ENCODE measurements at places on chromosomes 1 and 21. TPM values are rescaled to one million over a fixed set of nuclear protein-coding genes. Genes with fewer than 3 reads are reported as not detected.

DNA sequence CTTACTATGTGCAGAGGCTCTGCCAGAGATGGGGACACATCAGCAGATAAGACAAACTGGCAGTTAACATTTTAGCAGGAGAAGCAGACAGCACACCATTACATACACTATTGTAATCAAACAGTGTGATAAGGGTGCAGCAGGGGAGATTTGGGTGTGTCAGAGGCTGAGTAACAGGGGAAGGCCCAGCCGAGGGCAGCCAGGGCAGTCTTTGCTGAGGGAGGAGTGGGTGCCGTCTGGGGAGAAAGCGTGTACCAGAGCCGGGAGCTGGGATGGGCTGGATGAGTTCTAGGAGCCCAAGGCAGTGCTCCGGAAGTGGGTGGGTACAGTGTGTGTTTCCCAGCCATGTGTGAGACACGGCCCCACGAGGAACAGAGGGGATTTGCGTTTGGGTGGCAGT lies 31.2 kb downstream of the KCNA10 start:
- no peak for DNase-seq

DNA sequence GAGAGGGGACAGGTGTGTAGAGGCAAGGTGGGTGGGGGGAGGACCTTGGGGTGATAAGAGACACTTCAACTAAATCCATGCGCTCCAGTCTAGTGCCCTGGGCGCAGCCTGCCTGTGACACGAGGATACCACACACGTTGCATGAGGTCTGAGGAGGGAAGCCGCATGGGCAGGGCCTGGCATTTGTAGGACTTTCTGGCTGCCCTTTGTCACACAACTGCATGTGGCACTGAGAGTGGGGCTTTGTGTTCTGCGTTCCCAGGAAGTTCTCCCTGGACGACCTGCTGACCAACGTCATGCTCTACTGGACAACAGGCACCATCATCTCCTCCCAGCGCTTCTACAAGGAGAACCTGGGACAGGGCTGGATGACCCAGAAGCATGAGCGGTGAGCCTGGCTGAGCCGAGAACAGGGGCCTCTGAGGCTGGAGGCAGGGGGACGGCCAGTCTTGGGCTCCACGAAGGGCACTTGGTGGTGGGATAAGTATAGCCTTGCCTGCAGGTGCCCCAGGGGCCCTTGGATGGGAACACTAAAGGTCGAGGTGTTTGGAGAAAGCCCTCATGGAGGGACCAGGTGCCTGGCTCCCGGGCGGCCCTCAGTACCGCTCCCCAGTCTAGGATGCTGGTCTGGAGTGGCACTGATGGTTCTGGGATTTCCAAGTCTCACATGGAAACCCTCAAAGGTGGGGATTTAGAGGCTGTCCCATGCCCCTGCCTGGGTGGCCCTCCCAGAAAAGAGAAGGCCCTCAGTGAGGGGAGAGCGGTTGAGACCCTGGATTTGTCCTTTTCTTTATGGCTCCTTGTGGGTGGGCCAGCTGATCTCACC lies 34.5 kb downstream of the EPHX1 start:
- DNase-seq, result no peak

DNA sequence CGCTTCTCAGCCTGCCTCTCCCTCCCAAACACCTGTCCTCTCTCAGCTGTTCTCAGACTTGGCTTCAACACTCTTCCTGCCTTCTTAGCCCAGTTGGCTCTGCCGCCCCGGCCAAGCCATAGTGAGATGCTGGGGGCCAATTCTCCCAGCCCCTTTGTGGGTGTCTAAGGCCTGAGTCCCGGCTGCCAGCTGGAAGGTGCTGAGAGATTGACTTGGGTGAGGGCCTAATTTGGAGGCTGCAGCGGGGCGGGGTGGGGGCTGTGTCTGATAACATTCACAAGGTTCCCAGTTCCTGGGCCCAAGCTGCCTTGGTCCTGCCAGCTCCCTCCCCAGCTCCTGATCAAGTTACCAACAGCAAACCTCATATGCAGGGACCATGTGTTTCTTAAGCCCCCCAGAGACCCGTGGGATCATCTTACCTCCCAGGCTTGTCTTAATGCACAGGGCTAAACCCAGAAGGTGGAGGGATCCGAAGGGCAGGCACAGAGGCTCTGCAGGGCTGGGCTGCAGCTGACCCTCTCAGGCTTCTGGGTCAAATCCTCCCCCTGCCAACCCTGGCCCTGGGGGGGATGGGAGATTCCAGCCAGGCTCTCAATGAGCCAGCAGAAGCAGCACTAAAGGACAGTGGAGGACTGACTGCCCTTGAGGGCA lies 9.8 kb downstream of the INKA2 start:
- DNase-seq, result no peak

The XCL2 gene
- total RNA-seq, result not detected

DNA sequence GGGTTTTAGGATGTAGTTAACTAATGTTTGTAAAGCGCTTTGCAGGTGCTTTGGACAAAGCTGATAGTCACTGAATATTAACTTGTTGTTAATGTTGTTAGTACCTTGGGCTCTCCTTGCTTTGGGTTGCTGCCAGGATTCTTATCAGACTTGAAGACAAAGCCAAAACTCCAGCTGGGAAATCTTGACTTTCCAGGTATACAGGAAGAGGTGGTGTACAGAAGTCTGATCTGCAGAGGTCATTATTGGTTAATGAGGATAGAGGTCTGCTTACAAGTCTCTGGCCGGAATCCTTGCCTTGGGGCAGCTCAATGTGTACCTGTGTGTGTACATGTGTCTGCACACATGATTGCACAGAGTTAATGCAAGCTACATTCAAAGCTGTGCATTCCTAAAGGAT lies 96.0 kb upstream of the POU3F1 start:
- DNase-seq, result no peak

GRCh38 chr1:107689159-107689558 lies 275.8 kb downstream of the VAV3 start:
- DNase-seq, result no peak

The LCE3A gene
- not detected for total RNA-seq

- no peak for DNase-seq
These were observed 95.3 kb upstream of the GADD45A start for GRCh38 chr1:67589519-67590233.

GRCh38 chr1:92784021-92784638 lies 778 bp downstream of the EVI5 start:
- DNase-seq, result no peak

The SPRR2B gene
- total RNA-seq, result 2.0 TPM

DNA sequence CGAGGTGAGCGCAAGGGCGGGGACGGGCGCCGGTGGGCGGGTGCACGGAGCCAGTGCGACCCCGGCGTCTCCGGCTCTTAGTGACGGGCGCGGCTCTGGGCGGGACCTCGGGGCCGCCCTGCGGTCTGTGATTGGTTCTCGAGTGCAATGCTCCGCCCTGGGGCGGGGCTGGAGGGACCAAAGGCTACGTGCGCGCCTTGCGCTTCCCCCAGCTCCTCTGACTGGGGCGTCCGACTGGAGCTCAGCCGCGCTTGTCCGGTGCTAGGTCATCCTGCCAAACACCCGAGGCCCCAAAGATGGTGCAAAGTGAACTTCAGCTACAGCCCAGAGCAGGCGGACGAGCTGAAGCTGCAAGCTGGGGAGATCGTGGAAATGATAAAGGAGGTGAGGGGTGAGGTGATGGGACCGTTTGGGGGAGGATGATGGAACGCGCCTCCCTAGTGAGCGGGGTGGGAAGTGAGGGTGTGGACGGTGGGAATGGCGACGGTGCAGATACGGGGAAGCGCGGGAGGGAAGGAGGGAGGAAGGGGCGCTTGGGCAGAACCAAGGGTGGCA lies 811 bp downstream of the SH3D21 start:
- peak; percentile 94 for DNase-seq

DNA sequence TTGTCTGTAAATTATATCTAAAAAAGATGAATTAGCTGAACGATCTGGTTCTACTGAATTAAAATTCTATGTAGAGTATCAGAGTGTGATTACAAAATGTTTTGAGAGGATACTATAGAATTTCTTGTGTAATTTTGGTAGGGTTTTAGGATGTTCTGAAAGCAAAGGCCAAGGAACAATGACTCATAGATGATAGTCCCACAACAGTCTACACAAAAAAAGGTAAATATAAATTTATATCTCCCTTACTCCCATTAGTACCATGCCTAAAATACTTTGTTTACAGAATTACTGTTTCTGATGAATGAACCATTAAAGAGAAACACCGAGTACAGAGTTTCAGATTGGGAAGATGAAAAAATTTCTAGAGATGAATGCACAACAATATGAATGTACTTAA lies 9.5 kb downstream of the EDEM3 start:
- no peak for DNase-seq

DNA sequence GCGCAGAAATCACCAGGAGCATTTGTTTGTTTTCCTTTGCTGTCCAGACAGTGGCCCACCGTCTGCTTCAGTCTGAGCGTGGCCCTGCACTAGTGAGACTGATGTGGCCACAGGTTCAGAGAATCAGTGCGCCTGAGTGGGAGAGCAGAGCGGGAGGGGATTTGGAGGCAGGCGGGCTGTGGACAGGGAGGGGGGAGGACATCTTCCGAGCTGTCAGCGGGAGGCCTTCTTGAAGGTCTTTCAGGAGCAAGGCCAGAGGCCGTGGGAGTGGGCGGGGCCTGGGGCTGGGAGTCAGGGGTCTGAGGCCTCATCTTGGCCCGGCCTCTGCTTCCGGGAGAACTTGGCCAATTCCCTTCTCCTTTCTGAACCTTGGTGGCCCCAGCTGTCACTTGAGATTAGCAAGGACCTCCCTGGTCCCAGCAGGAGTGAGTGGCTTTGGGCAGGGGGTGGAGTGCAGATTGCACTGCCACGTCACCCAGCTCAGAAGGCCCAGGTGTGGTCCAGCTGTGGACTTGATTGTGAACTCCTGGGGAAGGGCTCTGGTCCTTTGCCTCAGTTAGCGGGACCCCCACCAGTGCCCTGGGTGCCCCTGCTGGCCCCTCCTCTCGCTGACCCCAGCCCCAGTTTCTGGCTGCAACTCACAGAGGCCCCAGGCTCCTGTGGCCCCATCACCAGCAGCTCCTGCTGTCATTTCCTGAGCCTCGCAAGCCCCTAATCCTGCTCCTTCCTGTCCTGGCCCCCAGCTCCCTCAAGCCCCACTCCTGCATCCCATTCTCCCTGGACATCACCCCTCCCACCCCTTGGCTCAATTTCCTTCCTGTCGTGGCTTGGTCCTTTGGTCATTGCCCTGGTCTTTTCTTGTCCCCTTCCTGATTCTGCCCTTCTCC lies 8.4 kb downstream of the TNFRSF1B start:
- no peak for DNase-seq

DNA sequence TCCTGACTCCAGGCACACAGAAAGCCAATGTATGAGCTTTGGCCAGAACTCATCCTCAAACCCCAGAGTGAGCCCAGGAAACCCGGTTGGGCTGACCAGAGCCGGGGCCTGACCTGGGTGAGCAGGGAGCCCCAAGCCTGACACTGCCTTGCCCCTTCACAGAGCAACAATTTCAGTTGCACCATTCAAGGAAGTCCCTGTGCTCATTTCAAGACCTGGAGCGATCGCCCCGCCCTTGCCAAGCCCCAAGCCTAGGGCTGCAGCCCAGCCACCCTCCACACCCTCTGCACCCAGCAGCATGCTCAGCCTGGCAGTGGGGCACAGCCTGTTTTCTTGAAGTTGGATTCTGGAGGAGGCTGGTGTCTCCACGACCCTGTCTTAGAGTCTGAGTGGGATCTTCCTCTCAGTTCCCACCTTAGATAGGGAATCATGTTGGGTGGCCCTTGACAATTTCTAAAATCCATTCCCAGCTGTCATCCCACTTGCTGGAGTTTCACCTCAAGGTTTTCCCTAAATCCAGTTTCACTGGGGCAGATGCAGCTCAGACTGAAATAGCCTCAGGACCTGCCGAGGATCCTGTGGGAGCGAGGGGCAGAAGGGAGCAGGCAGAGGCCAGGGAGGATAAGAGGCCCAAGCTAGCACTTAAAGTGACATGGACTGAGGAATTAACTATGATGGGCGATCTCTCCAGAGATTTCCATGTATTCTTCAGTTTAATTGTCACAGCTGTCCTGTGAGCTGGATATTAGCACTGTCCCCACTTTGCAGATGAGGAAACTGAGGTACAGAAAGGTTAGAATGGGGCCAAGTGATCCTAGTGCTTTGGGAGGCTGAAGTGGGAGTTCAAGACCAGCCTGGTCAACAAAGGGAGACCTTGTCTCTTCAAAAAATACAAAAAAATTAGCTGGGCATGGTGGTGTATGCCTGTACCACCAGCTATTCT lies 2.5 kb downstream of the NBL1 start:
- DNase-seq, result no peak

DNA sequence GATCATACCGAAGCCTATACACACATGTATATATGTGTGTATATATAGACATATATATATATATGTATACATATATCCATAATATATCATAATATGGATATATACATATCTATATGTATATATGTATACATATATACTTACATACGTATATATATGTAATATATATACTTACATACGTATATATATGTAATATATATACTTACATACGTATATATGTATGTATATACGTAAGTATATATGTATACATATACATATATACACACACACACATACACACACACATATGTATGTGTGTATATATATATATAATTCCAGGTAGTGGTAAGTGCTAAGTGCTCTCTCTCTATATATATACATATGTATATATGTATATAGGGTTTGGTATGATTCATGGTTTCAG lies 9.7 kb upstream of the TMEM35B start:
- no peak for DNase-seq

The PPM1J gene
- total RNA-seq, result 15.0 TPM

DNA sequence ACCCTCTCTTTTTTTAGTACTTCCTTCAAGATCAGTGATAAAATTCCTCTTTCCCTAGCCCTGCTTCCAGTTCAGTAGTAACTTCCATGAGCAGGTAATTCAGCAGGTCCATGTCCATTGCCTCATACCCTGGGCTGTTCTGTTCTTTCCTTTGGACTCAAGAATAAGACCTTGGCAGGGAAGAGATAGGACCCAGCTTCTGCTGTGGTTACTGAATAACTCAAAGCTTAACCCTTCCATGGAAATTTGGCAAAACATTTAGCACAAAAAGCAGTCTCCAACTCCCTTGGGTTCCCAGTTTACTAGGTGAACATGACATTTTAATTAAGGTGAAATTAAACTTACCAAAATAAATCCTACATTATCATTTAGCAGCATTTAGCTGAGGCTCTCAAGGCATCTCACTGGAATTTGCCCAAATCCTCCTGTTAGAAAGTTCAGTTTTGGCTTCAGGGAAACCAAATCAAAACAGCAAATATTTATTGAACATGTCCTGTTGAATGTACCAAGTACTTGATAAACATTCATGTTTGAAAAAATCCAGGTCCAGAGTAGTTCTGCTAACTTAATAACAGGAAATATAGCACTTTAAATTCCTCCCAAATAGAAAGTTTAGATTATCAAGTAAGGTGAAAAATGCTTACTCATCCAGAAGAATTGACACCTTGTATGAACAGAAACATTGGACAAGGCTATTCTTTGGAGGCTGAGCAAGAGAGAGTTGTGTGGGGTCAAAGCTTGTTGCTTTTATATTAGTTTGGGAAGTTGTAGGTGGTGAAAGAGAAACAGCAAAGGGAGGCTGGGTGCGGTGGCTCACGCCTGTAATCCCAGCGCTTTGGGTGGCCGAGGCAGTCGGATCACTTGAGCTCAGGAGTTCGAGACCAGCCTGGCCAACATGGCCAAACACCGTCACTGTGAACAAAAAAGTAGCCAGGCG lies 8.4 kb upstream of the SERPINC1 start:
- no peak for DNase-seq

GRCh38 chr1:161198194-161198896 lies 509 bp downstream of the ADAMTS4 start:
- no peak for DNase-seq
